Stimulated activated CD8-positive, alpha-beta memory T cell treated with anti-CD3 and anti-CD28 coated beads, Interleukin-2, amount 100 ng/mL, for 1 hour (primary cell): ENCODE measurements at places on chromosomes 7 and 10.
A peak's percentile ranks its signal among the peaks of the same experiment; 100 is the strongest.

DNA sequence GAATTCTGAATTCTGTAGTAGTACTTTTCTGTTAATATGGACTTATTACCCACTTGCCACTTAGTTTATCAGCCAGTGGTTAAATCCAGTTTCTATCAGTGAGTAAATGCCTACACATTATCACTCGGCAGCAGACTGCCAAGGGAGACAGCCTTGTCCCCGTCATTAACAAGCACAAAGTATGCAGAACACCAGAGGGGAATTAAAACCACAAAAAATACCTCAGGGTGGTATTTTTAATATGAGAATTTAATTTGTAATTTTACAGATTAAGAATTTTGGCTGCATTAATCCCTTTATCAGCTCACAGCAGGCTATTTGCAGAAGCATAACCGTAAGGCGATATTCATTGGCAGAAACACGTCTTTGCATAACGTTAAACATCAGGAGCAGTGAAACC, 150.0 kb upstream of the FZD1 start:
- DNase-seq: no peak

GRCh38 chr10:14665304-14665703, 109.4 kb downstream of the FAM107B start:
- DNase-seq: no peak

- DNase-seq: no peak
Measured at GRCh38 chr7:137846827-137847567, at the start of gene DGKI. Gene DGKI, minus strand, starts transcription at chr7:137846974.

DNA sequence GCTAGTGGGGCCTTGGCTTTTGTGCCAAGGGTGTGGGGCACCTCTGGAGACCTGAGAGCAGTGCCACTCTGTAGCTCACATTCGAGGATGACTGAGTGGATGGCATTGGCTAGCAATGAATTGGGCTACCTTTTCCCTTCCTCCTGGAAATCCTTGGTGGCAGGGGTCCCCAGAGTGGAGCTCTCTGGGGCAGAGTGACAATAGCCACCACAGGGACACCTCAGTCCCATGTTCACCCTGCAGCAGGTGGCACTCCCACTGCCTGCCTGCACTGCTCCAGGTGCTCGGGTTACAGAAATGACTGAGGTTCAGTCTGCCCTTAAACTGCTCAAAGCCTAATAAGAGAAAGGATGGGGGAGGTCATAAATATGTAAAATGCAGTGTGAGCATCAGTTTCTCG, 17.8 kb downstream of the BTBD16 start:
- DNase-seq: no peak

DNA sequence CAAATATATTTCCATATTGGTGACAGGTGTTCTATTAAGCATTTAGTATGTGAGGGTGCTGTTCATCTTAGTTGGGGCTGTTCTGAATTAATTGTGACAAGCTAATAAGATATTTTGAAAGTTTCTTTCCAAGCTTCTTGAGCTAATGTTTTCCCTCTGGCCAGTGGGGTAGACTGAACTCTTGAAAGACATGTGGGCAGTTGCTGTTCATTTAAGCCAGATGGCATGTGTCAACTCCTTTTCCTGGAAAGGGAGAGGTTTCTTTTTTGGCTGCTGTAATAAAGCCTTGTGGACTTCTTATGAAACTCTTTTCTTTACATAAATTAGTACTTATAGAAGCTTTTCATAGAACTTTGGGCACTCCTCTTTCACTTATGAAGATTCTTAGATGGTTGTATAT, 21.7 kb downstream of the RAB18 start:
- no peak for DNase-seq

- peak; percentile 45 for DNase-seq
Measured at GRCh38 chr10:29496341-29497162, 138.2 kb downstream of the SVIL start.

GRCh38 chr7:7564323-7564780, 2.3 kb upstream of the MIOS start:
- no peak for DNase-seq

DNA sequence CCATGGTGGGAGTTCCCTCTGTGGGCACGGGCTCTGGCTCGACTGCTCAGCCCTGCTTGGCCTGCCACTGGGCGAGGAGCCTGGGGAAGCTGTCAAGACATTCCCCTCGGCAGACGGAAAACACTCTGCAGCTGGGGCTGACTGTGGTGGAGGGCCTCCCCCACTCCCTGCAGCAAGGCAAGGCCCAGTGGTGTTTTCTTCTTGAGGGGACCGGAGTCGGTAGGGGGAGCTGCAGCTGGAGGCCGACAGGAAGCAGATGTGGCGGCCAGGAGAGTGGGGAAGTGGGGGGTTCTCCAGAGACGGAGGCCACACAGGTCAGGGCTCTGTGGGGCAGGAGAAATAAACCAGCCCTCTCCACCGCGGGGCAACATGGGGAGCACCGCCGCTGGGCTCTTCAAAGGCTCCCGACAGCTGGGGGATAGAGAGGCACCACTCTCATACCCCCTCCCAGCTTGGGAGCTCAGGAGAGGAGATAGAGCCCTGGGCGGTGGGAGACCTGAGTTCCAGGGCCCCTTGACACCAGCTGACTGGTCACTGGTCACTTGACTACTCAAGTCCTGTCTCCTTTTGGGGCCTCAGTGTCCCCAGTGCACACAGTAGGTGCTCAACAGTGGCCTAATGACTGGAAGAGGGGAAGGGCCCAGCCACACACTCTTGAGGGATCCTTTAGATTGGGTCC, 43.4 kb downstream of the PPIF start:
- DNase-seq: no peak

GRCh38 chr10:116239229-116239628, 33.8 kb downstream of the GFRA1 start:
- DNase-seq: no peak

DNA sequence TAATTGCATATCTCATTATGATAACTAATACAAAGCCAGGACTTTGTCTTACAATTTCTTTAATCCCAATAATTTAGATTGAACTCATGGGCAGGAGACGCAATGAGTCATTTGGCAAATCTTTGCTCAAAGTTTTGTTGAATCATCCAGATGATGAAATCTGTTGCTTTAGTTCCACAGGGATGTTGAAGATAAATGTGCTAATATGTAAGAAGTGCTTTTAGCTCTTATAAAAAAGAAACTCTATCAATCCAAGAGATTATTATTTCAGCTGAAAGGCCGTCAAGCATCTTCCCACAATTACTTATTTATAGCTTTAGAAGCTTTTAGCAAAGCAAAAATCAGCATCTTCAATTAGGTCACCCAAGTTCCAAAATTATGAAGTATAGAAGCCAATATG, 36.8 kb upstream of the ANK3 start:
- no peak for DNase-seq

GRCh38 chr7:47380325-47381133, 201.4 kb downstream of the TNS3 start:
- DNase-seq: no peak

DNA sequence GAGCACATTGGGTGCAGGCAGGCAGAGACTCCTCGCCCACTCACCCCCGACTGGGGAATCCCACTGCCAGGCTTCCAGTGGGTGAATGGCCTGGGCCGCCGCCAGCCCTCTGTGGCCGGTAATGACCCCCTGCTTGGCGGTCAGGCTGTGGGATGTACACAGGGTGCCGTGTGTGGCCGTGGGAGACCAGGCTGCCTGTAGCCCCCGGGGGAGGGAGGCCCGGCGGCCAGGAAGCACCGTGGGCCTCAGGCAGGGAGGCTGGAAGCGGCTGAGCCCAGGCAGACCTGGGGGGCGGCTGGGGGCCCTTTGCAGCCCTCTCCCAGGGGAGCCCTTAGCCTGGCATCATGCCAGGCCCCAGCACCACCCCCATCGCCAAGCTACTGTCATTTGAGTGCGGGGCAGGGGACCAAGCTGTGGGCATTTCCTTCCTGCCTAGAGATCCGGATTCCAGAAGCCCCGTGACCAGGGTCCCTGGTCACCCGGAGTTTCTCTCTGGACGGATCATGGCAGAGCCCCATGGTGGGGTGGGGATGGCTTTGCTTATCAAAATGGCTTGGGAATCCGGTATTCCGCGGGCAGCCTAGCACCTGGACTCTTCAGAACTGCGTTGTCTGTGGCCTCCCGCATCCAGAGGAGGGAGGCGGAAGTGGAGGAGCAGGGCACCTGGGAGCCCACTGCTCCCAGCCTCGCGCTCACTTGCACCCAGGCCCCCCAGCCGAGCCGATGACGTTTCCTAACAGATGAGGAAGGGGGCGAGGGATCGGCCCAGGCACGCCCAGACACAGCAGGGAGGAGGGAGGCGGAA, 1.1 kb downstream of the TTYH3 start:
- no peak for DNase-seq

DNA sequence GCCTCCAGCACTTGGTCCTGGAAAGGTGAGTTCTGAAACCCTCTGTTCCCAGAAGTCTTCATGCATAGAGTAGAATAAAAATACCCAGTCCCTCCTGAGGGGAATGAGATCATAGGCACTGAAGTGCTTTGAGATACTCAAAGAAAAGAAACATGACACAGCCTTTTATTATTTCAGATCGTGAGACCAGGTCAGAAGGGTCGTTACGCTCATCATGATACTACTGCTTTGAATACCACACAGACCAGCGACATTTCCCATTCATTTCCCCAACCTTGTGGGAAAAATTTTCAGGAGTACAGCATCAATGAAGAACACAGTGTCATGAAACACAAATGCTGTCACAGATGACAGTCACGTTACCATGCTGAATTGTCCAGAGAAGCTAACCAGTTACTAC, 15.0 kb downstream of the CLRN3 start:
- DNase-seq: no peak

DNA sequence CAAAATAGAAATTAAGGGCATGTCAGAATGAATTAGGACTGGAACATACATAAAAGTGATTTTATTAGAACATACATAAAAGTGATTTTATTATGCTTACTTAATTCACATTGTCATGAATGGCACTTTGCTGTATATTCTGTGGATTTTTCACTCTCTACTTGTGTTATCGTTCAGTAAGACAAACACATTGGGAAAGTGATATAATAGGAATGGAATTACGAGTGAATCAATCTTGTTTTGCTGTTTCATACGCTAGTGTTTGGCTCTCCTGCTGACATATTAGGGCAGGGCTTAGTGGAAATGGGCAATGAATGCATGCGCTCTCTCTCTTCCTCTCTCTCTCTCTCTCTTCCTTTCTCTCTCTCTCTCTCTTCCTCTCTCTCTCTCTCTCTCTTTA, 561.1 kb downstream of the ACTR3B start:
- DNase-seq: no peak

DNA sequence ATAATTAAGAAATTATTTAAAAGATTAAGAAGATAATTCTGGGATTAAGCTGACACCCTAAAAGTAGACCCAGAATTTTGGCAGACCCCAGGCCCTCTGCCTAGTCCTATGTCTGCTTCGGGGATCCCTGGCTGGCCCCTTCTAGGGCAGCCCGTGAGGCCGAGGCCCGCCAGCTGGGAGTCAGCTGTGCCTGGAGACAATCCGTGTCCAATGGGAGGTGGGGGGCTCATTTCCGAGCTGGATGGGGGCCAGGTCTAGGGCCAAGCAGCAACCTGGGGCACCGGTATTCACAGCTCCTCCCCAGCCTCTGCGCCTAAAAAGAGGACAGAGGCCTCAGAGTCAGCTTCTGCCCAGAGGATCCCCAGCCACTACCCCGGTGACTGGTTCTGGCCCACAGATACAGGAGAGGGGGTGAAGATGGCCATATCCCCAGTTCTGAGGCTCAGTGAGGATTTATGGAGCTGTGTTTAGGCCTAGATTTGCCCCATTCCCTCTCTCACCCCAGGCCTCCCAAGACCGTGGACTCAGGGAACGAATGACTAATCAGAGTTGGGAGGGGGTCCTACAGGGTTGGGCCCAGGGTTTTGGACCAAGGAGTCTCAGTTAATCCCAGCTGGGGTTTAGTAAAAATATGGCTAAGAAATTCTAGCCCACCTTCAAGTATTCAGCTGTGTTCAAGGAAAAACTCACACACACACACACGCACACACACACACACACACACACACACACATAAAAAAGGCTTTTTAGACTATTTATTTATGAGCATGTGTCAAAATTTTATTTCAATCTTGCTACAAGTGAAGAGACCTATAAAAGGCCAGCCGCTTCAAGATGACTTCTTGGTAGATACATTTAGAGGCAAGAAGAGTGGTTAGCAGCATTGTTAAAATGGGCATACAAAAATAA, 37.4 kb upstream of the LBX1 start:
- no peak for DNase-seq

GRCh38 chr10:1406967-1407945, 330.1 kb downstream of the ADARB2 start:
- DNase-seq: no peak

DNA sequence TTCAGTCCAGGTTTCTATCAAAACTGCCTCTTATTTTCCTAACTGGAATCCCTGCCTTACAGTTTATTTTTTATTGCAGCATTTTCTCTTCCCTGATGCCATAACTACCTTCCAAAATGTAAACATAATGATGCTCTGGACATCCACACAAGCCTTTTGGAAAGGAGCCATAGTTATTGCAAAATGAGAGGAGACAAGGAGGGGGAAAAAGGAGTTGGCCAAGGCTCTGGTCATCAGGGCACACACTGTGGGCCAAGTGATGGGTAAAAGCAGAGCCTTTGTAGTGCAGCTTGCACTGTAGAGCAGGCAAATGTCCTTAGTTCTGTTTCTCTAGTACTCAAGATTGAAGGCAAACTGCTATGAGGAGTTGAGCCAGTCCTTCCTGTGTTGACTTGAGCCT, 289.3 kb upstream of the MTPN start:
- DNase-seq: no peak

DNA sequence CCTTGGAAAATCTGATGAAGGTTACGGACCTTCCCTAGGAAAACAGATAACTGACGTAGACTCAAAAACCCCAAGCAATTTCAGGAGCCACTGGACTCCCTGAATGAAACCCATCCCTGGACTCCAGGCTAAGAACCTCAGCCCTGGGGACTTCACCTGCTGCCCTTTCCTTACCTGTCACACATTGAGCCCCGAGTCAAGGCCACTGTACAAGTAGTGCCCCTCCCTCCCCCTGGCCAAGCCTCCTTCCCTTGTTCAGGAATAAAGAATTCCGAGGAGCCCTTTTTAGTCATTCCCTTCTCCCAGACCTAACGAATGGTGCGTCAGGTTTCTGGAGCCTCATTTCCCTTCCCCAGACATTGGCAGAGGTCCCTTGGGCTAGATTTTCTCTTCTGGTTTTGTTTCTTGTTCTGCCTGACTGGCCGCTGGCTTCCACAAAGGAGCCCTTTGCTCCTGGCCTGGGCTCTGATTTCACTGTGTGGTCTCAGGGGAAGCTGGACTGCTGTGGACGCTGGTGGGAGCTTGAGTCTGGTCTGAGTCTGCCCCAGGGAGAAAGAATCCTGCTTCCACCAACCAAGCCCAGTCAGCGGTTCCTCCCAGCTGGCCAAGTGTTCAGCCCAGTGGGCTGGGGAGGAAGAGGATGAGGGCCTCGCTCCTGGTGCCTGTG, 31.7 kb downstream of the ZNF775 start:
- no peak for DNase-seq

- no peak for DNase-seq
Measured at GRCh38 chr7:133290676-133291333, 37.9 kb downstream of the EXOC4 start.

GRCh38 chr7:41188163-41189130, 514.4 kb downstream of the INHBA start:
- no peak for DNase-seq

GRCh38 chr10:14742815-14743214, 31.9 kb downstream of the FAM107B start:
- DNase-seq: no peak

GRCh38 chr10:84473136-84473535, 144.7 kb downstream of the CCSER2 start:
- no peak for DNase-seq
